ENCODE measurements at places on chromosomes 2 and 18.

- DNase-seq: no peak
Observed at GRCh38 chr2:174840436-174840835, 76.2 kb upstream of the CHRNA1 start.

GRCh38 chr2:233852056-233852455 is 2.3 kb downstream of the HJURP start:
- no peak for DNase-seq

- no peak for DNase-seq
Observed at GRCh38 chr2:154549869-154550268, 148.6 kb upstream of the KCNJ3 start.

DNA sequence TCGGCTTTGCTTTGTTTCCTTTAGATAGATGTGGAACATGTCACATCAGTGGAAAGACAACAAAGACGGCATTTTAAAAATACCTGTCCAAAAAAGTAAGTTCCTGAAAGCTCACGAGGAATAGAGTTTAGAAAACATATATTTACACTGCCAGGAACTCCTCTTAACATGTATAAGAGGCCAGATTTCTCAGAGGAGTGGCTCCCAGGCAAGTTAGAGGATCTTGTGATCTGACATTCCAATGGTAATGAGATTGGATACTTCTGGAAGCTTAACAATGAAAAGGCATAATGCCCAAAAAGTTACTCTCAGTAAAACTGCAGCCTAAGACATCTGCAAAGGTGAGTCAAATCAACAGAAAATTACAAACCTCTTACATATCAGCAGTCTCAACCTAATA is 77.1 kb downstream of the CYRIA start:
- DNase-seq: no peak

DNA sequence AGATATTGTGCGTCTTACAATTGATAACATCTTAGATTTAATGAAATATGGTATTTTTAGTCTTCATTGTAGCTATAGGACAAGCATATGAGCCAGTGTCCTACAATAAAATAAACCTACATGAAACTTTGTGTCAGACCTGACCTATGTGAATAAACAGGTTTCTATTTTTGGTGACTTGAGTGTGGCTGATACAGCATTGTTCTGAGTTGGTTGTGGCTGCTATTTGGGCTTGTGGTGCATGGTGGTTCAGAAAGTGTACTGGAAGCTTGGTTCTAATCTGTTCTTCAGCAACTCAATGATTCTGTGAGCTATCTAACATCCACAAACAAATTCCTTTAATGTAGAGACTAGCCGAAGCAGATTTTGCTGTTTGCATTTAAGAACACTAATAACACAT is 64.9 kb upstream of the MAP2 start:
- no peak for DNase-seq

GRCh38 chr2:6384341-6384740 is 481.4 kb downstream of the CMPK2 start:
- DNase-seq: no peak

DNA sequence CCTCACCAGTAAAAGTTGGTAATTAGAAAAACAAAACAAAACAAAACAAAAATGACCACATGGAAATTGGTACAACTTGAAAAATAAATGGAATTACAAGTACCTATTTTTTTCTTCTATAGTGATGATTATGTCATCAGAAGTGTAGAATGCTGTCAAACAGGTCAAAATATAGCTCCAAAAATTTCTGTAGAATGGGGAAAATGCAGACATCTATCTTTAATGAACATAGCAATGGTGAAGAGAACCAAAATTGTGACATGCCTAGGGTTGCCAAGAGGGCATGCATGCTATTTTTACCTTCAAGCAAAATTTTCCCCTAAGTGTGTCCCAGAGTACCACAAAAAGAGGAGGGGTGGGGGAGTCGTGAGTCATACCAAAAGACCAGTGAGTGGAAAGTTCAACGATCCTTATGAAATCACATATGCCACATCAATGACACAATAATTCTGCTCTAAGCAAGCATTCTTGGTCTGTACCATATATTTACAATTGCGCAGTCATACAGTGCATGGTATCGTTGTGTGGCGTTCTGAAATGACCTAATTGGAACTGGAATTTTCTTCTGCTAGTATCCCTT is 1436.4 kb downstream of the SUCLG1 start:
- DNase-seq: no peak

GRCh38 chr18:67583621-67584020 is 67.1 kb upstream of the DSEL start:
- no peak for DNase-seq

DNA sequence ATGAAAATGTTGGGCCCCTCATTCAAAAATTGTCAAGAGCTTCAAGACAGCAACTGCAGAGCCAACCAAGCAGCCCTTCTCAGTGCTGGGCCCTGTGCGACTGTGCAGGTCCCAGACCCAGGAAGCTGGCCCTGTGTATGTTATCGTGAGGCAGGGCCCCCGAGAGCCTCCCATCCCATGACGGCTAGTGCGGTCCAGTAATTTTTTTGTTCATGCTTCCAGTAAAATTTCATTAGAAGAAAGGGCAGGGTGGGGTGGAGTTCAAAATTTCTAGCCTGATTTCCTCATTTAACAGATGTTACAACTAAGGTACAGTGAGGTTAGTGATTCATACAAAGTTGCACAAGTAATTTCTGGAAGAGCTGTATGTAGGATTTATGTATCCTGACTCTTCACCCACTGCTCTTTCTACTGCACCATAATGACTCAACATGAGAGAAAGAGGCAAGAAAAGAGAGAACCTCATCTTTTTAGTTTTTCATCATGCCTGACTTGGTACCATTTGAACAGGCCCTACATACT is 105.5 kb downstream of the ZEB2 start:
- no peak for DNase-seq

- DNase-seq: no peak
Observed at GRCh38 chr2:207727261-207727660, 15.8 kb downstream of the CCNYL1 start.

DNA sequence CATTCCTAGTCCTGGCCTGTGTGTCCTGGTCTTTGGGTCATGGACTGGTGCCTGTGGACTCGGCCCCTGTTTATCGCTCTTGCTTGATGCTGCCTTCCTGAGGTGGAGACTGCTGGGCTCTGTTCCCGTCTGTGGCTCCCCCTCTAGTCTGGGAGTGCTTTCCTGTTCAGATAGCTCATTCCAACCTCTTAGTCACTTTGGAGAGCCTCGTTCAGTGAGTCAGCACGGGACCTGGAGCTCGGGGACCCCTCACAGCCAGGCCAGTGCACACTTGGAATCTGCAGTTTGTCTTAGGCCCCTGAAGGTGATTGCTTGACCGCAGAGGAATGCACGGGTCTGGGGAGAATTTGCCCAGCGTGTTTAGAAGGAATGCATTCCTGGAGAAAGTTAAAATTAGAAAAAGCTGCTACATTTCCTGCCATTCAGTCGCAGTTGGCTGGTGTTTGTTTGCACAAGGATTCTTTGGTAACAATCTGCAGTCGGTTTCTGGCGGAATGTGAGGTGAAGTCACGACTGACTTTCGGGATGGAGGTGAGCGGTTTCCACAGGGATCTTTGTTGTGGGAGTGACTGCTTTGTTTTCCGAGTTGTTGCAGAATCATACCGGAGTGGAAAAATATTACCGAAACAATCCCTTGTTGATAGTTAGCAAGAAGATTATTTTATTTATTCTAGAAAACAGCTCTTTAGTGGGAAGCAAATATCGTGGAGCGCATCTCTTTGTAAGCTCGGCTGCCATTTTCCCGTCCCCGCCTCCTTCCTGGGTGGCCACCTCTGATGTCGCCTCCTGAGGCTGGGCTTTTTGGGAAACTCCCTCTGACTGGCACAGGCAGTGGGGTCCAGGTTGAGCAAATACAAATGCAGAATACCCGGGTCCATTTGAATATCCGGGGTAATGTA is 29.6 kb downstream of the SH3BP4 start:
- no peak for DNase-seq

GRCh38 chr2:157725846-157726245 is 97.2 kb upstream of the ACVR1C start:
- DNase-seq: no peak

- DNase-seq: no peak
Observed at GRCh38 chr2:191167766-191168165, 17.0 kb upstream of the STAT4 start.

DNA sequence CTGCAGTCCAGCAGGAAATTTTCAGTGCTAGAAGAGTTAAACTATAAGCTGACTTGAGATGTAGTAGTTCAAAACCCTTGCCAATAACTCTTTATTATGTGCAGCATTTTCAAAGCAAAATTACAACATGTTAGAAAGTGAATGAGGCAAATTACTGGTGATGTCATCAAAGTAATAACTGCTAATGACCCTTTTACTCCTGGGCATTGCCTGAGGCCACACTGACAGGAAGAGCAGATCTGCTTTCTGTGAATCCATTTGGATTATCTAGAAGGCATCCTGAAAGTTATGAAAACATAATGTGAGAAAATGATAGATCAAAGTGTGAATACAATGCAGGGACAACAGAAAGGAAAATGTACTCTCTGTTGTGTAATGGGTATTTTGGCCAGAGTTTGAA is 139.6 kb upstream of the TRIB2 start:
- no peak for DNase-seq

DNA sequence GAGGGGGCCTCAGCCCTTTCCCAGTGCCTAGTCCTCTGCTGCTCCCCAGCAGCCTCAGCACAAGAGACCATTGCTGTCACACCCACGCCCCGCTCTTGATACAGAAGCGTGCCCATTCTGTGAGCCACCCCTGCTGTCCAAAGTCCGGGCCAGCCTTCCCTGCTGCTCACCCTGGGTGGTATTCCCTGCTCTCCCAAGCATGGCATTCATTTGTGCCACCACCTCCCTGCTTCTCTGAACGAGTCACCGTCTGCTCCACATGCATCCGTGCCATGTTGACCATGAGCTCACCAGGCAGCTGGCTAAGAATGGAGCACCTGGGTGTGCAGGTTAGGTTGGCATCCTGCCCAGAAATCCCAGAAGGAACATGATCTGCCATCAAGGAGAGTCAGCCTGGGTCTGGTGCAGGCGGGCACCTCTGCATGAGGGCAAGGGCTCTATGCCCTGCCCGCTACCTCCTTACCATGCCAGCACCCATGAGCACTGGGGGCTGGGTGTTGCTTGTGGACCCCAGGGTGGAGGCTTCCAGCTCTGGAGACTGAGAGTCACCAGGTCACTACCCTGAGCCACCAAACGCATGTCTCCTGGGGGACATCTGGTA is 63.0 kb downstream of the TWIST2 start:
- DNase-seq: no peak

GRCh38 chr2:64222351-64222750 is 78.1 kb upstream of the PELI1 start:
- DNase-seq: no peak

- no peak for DNase-seq
Observed at GRCh38 chr2:146633159-146633558, 1211.7 kb upstream of the ACVR2A start.

GRCh38 chr2:220743203-220743602 is 828.9 kb downstream of the EPHA4 start:
- DNase-seq: no peak

GRCh38 chr2:153386481-153386897 is 92.1 kb downstream of the RPRM start:
- DNase-seq: no peak

GRCh38 chr2:100484390-100484789 is 14.1 kb downstream of the NMS start:
- DNase-seq: no peak

- no peak for DNase-seq
Observed at GRCh38 chr18:8987241-8987640, 115.3 kb upstream of the NDUFV2 start.

GRCh38 chr18:55179835-55180234 is 220.6 kb upstream of the CCDC68 start:
- no peak for DNase-seq

GRCh38 chr2:110678457-110679336 is 834 bp upstream of the BUB1 start:
- no peak for DNase-seq

DNA sequence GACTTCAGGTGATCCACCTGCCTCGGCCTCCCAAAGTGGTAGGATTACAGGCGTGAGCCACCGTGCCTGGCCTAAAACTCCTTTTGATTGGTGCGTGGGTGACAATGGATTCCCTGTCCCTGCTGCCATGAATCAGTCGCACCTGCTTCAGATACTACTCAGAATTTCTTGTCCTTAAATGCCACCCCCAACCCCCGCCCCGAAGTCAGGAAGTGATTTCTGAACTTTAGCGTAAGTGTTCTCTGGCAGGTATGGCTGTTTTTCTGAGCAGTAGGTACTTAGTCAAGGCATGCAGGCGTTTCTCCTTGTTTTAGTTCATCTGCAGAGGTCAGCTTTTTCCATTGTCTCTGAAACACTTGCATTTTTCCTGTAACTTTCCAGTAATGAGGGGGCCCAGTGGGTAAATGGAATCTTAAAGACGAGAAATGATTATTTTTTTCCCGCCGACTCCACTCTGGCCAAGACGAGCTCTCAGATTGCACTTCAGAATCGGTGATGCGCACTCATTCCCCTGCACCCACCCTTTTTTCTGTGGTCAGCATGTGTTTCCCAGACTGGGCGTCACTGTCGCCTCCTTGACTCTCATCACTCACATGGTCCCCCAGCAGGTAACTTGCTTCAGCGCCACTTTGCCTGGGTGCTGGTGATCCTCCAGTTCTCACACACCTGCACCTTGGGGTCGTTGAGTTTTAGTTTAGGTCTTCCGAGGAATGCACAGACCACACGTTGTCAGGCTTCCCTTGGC is 179.7 kb downstream of the GBX2 start:
- no peak for DNase-seq

GRCh38 chr2:217370391-217370790 is 510.5 kb upstream of the TNP1 start:
- DNase-seq: no peak
